Cerebellar cortex (tissue), 1 donor: ENCODE measurements at places on chromosomes 2 and 18.

GRCh38 chr2:106338043-106338442 lies 130.2 kb downstream of the RGPD3 start:
- no peak for DNase-seq

DNA sequence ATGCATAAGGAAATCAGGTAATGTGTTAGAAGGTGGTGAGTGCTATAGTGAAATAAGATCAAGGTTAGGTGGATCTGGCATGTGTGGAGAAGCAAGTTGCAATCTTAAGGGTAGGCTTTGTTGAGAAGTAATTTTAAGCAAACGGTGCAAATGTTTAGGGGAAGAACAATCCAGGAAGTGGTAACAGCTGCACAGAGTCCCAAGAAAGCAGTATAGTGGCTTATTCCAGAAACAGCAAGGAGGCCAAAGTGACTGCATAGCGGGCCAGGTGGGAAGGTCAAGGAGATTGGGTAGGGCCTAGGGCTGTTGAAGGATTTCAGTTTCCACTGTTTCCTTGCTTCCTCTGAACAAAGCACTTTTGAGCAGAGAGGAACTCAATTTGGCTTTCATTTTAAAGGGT lies 30.0 kb upstream of the RAB1A start:
- DNase-seq: no peak

DNA sequence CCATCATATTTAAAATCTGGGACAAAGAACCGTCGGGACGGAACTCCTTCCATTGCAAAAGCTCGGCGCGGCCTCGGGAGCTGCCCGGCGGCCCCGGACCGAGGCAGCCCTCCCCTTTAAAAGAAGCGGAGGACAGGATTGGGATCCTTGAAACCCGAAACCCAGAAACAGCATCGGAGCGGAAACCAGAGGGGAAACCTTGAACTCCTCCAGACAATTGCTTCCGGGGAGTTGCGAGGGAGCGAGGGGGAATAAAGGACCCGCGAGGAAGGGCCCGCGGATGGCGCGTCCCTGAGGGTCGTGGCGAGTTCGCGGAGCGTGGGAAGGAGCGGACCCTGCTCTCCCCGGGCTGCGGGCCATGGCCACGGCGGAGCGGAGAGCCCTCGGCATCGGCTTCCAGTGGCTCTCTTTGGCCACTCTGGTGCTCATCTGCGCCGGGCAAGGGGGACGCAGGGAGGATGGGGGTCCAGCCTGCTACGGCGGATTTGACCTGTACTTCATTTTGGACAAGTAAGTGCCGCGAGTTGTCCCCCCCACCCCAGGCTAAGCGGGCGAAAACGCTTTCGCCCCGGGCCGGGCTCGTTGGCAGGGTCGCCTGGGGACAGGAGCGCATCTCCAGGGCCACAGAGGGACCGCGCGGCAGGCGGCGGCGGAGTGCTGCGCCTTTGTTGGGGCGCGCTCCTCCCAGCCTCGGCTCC lies at the start of gene ANTXR1:
TSS of gene ANTXR1 (plus strand) at position 38 of the 698 bp plus-strand sequence. CDS start at position 359, 321 bp downstream.
- peak; percentile 64 for DNase-seq

DNA sequence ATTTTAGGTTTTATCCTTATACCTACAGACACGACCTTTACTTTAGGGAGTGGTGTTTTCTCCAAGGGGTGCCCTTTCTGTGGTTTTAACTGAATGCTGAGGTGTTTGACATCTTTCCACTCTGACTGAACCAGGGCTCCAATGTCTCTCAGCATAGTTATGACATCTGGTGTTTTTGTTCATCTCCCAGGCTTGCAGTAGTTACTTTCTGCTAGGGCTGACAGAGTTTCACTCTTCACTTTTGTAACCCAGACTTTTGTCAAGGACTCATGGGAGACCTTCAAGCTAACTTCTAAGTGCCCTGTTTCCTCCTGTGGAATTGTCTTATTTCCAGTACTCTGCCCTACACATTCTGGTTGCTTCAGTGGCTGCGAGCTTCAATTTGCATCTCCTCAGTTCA lies 103.1 kb downstream of the CCDC85A start:
- no peak for DNase-seq

- DNase-seq: no peak
Observed at GRCh38 chr2:164967781-164968228, 12.5 kb upstream of the SLC38A11 start.
